ENCODE measurements at places on chromosomes 5 and 9. TPM values are rescaled to one million over a fixed set of nuclear protein-coding genes. Genes with fewer than 3 reads are reported as not detected.

- no peak for DNase-seq
Observed at GRCh38 chr9:37198831-37199230, 78.5 kb downstream of the ZCCHC7 start.

Gene MAMDC2
- total RNA-seq, result 1.2 TPM

GRCh38 chr5:127830157-127830556 is 127.0 kb downstream of the CCDC192 start:
- no peak for DNase-seq

DNA sequence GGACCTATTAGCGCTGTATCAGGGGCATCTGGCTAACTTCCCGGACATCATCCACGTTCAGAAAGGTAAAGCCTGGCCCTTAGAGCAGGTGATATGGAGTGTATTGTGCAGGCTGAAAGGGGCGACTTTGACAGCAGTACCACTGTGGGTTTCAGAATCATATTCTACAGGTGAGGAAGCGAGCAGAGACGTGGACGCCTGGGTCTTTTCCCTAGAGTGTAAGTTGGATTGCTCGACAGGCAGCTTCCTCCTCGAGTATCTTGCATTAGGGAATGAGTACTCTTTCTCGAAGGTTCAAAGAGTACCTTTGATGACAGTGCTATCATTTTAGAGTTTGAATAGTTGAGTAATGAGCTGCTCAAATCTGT is 1.9 kb downstream of the SNX18 start:
- DNase-seq, result no peak

DNA sequence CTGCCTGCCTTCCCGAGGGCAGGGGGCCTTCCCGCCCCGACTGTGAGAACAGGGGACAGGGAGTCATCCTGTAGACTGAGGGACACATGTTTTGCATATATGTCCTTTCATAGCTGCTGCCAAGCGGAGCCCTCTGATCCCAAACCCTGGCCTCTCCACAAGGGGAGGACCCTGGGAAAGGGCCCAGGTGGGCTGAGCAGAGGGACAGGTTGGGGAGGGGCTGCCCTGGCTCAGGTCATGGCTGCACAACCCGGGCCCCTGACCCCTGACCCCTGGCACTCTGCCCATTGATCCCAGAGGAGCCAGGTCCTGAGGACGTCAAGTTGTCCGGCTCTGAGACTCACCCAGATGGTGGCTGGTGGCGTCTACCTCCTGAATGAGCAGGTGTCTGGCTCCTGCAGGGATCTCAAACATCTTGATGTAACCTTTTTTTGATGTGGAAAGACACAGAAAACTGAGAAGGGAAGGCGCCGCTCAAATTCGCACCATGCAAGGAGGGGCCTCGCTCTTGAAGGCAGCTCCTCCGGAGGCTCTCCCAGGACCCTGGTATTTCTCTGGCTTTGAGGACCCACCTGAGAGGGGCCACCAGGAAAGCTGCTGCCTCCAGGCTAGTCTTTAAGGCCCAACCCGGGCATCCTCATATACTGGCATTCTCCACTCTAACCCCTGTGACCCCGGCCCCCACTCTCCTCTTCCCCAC is 71.9 kb downstream of the ZNF354C start:
- DNase-seq, result no peak

DNA sequence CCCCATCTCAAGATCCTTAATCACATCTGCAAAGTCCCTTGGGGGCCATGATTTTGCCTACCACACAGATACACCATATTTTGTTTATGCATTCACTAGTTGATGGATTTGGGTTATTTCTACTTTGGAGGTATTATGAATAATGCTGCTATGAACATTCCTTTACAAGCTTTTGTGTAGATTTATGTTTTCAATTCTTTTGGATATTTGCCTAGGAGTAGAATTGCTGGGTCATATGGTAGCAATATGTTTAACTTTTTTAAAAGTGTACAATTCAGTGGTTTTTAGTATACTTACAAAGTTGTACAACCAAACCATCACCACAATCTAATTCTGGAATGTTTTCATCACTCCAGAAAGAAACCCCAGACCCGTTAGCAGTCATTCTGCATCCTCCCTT is 7.8 kb upstream of the ANP32B start:
- DNase-seq, result no peak

DNA sequence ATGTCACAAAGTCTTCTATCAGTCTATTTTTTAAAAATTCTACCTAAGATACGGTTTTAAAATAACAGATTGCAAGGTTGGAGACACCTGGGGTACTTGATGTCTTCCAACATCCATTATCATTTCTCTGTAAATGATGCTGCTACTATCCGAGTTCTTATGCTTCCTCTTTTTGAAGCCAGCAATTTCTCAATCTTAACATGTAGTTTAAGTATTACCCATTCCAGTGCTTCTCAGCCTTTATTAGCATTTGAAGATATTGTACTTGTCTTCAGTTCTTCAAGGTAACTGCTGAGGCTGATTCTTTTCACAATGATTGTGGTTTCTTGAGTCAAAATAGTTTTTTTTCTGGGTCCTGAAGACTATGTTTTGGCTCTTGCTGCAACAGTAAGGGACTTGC is 96.4 kb upstream of the SELENOP start:
- DNase-seq, result no peak

- DNase-seq, result no peak
Observed at GRCh38 chr5:132445640-132445923, 45.0 kb downstream of the IRF1 start.

DNA sequence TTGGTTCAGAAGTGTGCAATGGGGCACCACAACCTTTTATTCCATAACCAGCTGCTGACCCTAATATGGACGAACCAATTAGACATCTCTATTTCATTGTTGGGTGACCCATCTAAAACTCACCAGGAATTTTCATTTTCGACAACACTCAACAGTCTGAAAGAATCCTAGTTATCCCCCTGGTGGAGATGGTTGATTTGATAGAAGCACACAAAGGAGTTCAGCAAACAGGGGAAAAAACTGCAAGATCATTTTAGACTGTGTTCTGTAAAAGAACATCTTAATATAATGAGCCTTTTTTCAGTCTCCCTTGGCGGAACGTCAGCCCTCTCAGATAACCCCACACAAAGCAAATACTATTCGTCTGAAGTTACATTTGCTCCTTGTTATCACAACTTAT is 367.4 kb downstream of the KIAA0825 start:
- no peak for DNase-seq

GRCh38 chr5:181197326-181197951 is 7.6 kb downstream of the TRIM7 start:
- no peak for DNase-seq

GRCh38 chr9:82052081-82052480 is 63.5 kb downstream of the SPATA31D1 start:
- DNase-seq, result no peak

Gene PCDHGA4
- not detected for total RNA-seq

GRCh38 chr5:167577616-167578015 is 713.8 kb upstream of the WWC1 start:
- DNase-seq, result no peak

GRCh38 chr5:156386976-156387375 is 60.0 kb downstream of the SGCD start:
- no peak for DNase-seq

- DNase-seq, result no peak
Observed at GRCh38 chr5:83396662-83397061, 74.9 kb upstream of the VCAN start.

GRCh38 chr9:92535940-92536850 is at the start of gene ECM2:
Gene ECM2, minus strand, starts transcription at chr9:92535990. Its CDS starts 13,124 bp downstream, at chr9:92522866.
- no peak for DNase-seq

Gene GFI1B
- 0.20 TPM for total RNA-seq

DNA sequence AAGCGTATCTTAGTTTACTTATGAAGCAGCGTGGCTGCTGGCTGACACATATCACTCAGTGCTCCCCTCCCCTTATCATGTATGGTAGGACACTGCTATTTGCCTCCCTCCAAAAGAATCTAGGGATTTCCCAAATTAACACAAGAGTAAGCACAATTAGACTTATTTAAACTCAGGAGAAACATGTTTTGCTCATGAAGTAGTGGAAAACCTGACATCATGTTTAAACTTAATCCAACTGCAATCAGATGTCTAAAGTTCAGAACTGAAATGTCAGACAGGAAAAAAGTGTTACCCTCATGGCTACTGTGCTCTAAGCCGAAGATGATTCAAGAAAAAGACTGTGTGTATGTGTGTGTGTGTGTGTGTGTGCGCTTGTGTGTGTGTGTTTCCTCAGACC is 324.1 kb upstream of the TNC start:
- no peak for DNase-seq

Gene MCTP1
- total RNA-seq, result 0.44 TPM

DNA sequence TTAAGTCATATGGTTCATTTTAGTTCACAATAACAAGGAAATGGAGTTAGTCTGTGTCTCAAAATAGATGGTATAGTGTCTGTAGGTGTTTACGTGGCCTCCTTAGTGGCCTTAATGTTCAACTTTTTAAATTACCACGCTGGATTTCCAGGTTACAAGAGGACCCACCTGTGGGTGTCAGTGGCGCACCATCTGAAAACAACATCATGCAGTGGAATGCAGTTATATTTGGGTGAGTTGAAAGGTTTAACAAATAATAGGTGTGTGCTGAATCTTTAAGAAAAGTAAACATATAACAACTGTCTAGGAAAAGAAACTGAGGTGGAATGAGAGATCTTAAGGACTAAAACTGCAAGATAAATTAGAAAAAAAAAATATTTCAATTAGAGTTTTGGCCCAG is 2.9 kb downstream of the UBE2B start:
- no peak for DNase-seq
